ENCODE measurements at places on chromosomes 5 and 9. TPM values are rescaled to one million over a fixed set of nuclear protein-coding genes. Genes with fewer than 3 reads are reported as not detected.

TEK gene
- 17.4 TPM for total RNA-seq

PCDHAC1 gene
- 5.4 TPM for total RNA-seq

CTSV gene
- not detected for total RNA-seq

PCDHGA4 gene
- total RNA-seq, result 7.9 TPM

FOXD4L4 gene
- total RNA-seq, result not detected
